ENCODE measurements at places on chromosomes 4 and X. TPM values are rescaled to one million over a fixed set of nuclear protein-coding genes. Genes with fewer than 3 reads are reported as not detected.
A peak's percentile ranks its signal among the peaks of the same experiment; 100 is the strongest.

Gene ADAM29
- total RNA-seq = not detected

DNA sequence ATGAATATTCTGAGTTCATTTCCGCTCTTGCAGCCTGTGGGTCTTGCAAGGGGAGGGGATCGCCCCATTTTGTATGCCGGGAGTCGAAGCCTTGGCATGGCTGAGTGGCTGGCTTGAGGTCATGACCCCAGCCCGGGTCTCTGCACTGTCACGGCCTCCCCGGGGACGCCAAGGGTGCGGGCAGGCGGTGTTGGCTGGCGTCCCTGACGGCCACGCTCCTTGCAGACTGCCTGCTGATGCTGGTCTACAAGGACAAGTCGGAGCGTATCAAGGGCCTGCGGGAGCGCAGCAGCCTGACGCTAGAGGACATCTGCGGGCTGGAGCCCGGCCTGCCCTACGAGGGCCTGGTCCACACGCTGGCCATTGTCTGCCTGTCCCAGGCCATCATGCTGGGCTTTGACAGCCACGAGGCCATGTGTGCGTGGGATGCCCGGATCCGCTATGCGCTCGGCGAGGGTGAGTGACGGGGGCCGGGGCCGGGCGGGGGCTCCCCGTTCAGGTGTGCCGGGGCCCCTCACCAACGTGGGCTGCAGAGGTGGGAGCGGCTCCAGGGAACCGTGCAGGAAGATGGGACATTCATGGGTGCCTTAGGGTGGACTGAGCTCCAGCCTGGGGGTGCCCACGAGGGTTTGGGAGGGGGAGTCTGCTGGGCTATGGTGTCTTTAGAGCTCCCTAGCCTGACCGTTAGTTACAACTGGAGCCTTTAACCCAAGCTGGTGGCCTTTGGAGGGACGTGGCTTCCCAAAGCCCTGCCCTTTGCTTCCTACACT, 10.3 kb downstream of the DOK7 start:
- no peak for DNase-seq

- DNase-seq = no peak
Observed at GRCh38 chr4:36402008-36402758, 120.8 kb downstream of the DTHD1 start.

DNA sequence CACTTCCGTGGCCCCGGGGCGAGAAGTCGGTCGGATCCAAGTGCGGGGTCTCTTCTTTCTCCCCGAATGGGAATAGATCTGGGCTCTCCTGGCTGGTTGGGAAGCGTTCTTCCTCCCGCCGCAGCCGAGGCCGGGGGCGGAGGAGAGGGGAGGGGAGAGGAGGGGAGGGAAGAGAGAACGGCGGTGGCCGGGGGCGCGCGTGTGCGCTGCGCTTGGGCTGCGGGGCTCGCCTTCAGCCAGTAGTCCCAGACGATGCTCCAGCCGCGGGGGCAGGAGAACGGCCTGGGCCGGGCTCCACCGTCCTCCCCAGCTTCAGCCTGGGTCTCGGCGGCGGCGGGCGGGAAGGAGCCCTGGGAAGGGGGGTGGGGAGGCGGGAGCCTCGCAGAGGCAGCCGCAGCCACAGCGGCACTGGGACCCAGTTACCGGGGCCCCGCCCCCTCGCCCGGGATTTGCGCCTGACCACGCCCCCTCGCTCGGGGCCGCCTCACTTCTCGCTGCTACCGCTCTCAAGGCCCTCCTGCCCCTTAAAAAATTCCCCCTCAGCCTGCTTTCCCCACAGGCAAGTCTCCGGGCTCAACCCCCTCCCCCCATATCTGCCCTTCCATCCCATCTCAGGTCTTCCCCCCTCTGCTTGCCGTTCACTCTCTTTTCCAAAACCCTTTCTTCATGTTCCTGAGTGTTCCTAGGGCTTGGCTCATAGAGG, at the start of gene FGD1:
FGD1 (minus strand) TSS at position 421 of the 703 bp plus-strand sequence. CDS start 802 bp downstream, outside the sequence.
- peak; percentile 80 for DNase-seq

- no peak for DNase-seq
Observed at GRCh38 chr4:62661821-62662220, 1461.7 kb downstream of the ADGRL3 start.

Gene PRICKLE3
- total RNA-seq = 22.5 TPM
